ENCODE measurements at places on chromosomes 11 and 22.

DNA sequence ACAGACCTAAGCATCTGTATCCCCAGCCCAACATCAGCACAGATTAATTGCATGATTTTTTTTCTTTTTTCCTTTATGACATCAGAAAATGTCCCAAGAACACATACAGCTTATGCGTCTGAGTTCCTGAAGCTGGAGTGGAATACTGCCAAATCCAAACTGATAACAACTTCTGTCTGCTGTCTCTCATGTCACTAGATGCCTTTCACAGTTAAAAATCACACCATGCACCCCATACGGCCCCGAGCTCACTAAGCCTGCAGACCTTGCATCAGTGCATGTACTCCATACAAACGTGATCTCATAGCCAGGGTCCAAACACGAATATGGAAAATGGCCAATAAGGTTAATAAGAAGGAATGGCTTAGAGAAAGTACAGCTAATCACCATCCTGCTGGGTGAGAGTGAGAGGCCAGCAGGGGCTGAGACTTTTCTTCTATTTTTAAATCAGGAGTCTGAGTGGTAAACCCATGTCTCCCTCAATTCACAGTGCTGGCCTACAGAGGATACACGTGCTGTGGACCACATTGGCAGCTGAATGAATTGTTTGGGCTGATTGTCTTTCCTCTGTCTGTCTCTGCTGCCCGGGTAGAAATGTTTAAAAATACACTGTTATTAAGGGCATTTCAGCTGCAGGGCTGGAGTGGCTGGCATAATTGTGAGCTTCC lies 350.6 kb upstream of the RAG2 start:
- DNase-seq: no peak

- DNase-seq: no peak
These were observed 12.2 kb upstream of the RBM4B start for GRCh38 chr11:66689661-66690590.

GRCh38 chr11:29495676-29496075 lies 521.2 kb downstream of the KCNA4 start:
- DNase-seq: no peak

GRCh38 chr22:44394246-44395117 lies 81.7 kb upstream of the SHISAL1 start:
- no peak for DNase-seq

- DNase-seq: peak; percentile 3
These were observed 109.8 kb downstream of the NAT10 start for GRCh38 chr11:34214961-34215805.
